ENCODE measurements at places on chromosomes 1 and 21. TPM values are rescaled to one million over a fixed set of nuclear protein-coding genes. Genes with fewer than 3 reads are reported as not detected.

DNA sequence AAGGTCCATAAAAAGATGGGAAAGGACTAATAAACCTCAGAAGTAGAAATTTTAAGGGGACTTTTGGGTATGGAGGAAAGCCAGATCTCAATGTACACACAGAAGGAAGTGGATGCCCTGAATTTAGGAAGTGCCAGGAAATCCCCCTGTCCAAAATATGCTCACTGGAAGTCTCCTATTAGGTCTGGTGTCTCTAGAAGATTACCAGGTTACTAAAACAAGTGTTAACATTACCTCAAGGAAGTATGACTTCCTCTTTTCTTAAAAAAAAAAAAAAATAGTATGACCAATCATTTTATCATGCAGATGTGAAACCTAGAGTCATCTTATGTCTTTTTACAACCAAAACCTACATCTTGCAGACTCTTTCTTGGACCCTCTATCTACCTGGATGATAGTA lies 30.7 kb downstream of the CD58 start:
- DNase-seq: no peak

DNA sequence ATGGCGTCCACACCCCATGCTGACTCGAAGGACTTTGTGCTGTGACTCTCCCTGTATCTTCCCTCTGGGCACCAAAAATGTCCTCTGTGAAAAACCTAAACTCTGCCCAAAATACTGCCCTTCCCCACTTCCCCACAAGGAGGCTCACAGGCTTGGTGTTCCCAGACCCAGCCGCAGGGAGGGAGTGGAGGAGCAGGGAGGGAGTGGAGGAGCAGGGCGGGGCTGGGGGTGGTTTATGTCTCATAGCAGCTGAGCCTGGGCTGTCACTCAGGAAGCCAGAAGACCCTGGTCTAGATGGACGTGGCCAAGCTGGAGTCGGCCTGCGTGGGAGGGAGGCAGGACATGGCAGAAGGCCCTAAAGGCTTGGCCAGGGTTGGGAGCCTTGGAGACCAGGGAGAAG lies 461.7 kb downstream of the PTPRU start:
- DNase-seq: no peak

DNA sequence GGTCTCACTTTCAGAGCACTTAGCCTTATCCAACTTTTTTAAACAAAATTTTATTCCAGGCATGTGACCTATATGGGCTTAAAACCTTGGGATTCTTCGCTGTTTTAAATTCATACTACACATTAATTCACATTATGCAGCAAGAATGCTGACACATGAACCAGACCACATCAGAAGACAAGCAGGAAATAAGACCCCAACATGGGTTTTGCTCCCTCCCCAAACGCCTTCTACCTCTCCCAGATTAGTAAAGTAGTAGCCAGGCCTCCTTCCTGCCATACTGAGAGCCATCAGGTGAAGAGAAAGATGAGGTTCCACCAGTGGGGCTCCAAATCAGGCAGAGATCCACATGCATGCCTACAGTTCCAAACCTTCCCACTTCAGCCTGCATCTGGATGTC lies 3.7 kb downstream of the IGSF3 start:
- no peak for DNase-seq

DNA sequence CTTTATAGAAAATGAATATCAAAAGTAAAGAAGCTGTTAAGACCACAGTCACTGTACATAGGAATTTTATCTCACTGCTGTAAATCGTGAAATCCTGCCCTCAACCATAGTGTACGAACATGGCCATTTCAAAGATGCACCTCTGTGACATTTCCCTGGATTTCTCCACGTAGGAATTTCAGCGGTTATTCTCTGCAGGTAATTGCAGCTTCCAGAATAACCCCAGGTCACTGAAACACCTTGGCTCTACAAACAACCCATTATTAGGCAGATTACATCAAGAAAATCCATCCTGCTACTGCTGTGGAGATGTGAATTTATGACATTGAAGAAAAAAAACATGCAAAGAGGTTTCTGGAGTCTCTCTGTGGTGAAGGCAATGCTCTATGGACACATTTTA lies 196.2 kb upstream of the USP25 start:
- no peak for DNase-seq

- no peak for DNase-seq
These were observed 179.3 kb downstream of the ZNF326 start for GRCh38 chr1:90174246-90174645.

DNA sequence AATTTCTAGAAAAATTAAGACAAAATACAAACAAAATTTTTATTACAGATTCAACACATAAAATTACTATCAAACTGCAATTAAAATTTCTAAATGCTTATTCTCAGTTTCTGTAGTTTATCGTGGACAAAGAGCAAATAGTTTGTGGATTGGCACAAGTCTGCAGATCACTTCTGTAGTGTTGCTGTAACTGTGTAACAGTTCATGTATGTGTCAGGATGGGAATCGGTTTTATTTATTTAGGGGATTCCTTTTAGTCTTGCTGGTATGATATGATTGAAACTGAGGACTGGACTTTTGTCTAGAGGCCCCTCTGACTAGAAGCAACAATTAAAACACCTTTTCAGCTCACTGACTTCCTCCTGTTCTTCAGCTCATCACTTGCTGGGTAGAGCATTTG lies 60.8 kb downstream of the LRIG2 start:
- DNase-seq: no peak

The TCHH gene
- not detected for total RNA-seq

The GSTM4 gene
- total RNA-seq: 36.8 TPM

The GBP5 gene
- 0.44 TPM for total RNA-seq

DNA sequence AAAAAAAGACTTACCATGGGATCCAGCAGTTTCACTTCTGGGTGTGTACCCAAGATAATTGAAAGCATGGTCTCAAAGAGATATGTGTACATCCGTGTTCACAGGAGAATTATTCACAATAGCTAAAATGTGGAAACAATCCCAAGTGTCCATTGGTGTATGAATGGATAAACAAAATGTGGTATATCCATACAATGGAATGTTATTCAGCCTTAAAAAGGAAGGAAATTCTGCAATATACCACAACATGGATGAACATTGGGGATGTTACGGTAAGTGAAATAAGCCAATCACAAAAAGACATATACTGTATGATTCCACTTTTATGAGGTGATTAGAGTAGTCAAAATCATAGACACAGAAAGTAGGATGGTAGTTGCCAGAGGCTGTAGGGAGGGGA lies 7.0 kb upstream of the TUT4 start:
- DNase-seq: no peak

The CELA2A gene
- not detected for total RNA-seq

DNA sequence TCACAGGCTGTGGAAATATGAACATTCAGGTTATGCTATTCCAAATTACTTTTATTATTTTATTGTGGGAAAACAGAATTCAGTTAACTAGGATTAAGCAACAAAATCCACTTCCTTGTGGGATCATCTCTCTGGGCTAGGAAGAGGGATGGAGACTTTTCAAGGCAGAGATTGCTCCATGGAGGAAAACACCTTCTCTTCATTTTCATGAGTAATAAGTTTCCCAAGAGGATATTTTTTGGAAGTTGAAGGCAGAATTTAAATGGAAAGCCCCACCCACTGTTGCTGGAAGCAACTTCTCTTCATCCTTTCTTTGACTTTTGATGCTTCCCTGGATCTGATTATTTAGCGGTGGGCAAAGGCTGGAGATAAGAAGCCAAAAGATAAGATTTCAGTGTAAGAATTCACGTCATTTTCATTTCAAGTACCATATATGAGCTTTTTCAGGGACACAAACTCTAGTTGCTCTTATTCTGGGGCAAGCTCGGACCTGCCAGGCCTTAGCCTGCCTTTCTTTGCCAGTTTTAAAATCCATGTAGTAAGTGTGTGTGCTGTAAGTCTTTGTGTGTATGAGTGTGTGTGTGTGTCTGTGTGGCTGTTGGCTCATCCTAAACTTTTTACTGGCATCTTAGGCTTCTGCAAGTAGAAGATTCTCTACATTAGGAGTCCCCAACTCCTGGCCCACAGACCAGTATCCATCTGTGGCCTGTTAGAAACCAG lies 11.7 kb upstream of the IL24 start:
- DNase-seq: no peak

GRCh38 chr1:246934765-246935164 lies 3.0 kb upstream of the AHCTF1 start:
- DNase-seq: no peak

The KRTAP13-2 gene
- total RNA-seq: not detected

DNA sequence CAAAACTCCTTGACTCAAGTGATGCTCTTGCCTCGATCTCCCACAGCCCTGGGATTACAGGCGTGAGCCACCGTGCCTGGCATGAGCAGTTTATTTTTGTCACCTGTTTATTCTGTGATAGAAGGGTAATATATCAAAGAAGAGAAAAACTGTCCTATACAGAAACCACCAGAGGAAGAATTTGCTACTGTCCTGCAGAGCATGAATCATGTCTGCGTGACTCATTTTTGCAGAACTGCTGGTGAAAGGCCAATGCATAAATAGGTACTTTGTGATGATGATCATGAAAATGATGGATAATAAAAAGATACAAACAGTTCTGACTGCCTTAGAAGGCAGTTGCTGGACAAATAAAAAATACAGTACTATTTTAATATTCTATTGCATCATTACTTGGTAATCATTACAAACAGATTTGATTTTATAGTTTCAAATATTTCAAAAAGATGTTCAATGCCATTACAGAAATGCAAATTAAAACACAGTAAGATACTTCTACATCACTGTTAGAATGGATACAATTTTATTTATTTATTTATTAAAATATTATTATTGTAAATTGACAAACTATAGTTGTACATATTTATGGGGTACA lies 26.5 kb downstream of the RIPPLY3 start:
- DNase-seq: no peak

The LCE2B gene
- total RNA-seq: not detected

The C1orf159 gene
- total RNA-seq: 3.8 TPM

DNA sequence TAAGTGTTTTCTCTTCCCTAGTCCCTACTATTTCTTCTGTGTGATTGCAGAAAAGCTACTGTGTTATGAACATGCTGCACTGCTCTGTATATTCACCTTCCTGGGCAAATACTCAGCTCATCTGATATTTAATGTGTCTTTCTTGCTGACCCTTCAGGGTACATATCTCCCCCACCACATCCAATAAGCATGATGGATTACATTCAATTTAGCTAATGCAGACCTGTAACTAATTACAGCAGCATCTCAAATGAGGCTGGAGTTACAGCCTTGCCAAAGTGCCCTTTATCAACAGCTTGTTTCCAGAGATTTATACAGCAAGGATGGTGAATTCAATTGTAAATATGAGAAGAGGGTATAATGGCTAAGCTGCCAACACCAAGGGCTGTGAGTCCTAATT lies 144.0 kb downstream of the KCNH1 start:
- DNase-seq: no peak

DNA sequence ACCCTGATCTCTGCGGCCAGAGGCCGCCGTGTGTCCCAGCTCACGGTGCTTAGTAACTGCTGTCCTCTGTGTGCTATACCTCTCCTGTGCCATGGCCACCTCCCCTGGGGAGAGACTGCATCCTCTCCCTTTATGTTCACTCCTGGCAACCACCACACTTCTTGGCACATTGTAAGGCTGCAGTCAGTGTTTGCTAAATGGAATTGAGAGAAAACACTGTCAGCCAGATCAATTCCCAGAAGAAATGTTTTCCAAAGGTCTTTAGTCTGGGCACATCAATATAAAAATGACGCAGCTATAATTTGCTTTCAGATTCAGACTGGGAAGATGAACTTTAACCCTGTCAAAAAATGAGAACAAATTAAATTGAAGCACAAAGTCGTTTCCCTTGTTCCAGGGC lies 96.8 kb downstream of the BEND5 start:
- DNase-seq: no peak

The TMEM59 gene
- 337 TPM for total RNA-seq

The RAB7B gene
- 1.4 TPM for total RNA-seq

DNA sequence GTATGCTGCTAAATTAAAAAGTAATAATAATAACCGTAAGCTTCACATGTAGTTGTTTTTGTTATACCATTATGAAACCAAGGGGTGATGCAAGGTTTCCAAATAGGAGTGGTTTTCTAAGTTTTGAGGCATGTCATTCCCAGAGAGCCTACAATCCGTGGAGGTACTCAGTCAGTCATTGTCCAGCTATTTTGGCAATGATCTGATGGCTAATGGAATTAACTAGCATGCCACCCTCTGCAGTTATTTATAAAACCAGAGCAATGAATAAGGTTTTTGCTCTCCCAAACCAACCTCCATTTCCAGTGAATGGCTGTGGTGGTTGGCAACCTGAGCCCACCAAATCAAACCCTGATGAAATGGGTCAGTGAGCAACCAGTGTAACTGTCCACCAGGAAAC lies 106.4 kb downstream of the TBX15 start:
- DNase-seq: no peak

GRCh38 chr1:83704350-83704749 lies 294.6 kb downstream of the TTLL7 start:
- DNase-seq: no peak

- no peak for DNase-seq
These were observed 1045.1 kb downstream of the ADGRL2 start for GRCh38 chr1:82845866-82846265.

The SELP gene
- 10.9 TPM for total RNA-seq

DNA sequence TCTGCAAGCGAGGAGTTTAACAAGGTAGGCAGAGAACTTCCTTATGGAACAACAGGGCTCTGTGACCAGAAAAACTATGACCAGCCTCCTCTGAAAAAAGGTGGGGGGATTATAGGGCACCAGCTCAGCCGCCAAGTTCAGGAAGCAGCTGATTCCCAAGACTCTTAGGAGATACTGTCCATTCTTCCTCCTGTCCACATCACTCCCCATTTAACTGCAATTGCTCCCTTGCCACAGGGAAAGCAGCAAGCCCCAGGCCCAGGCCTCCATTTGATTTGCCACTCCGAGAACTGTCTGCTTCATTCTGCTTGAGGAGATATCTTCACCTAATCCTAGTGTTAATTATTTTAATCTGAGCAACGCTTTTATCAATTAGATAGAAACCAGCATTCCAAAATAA lies 254.3 kb downstream of the ZNF648 start:
- no peak for DNase-seq

DNA sequence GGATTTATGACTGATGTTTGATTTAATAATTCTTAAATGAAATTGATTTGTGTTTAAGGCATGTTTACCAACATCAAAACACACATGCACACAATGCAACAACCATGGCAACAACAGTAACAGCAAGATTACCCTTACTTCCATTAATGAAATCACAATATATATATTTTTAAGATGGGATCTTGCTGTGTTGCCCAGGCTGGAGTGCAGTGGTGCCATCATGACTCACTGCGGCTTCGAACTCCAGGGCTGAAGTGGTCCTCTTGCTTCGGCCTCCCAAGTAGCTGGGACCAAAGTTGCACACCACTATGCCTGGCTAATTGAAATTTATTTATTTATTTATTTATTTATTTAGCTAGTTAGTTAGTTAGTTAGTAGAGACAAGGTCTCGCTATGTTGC lies 27.7 kb downstream of the NEK7 start:
- DNase-seq: no peak

The RUSC1 gene
- 18.0 TPM for total RNA-seq

Measured in left ventricle myocardium inferior (tissue), 1 donor.